Fibroblast of gingiva (primary cell): ENCODE measurements at places on chromosomes 4 and X.

DNA sequence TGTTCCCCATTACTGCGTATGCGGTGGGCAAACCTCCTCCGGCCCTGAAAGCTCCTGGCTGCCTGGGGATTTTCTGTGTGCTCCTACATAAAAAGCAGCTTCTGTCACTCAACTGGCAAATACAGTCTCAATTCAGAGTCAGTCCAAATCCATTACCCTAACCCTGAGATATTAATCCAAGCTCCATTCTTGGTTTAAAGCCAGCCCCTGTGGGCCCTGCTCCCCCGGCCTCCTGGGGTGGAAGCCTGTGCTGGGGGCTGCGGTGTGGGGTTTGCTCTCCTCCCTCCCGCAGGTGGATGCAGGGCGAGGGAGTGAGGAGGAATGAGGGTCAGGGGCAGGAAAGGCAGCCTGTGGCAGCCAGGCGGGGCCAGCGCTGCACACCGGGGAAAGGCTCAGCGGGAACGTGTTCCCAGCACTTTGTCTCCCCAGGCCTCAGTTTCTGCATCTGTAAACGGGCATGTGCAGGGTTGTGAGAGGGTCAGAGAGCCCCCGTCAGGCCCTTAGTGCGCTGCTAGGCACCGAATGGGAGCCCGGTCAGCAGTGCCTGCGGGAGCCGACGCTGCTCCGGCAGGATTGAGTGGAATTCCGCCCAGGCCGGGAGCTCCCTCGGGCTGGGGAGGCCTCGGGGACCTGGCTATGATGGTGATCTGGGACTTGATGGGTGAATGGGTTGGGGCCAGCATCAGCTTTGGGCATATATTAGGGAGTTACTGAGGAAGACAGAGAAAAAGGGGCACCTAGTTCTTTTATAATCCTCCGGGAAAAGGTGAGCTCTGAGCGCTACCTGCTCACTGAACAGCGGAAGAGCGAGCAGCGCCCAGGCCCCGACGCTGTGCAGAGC lies 6.3 kb upstream of the RGS12 start:
- no peak for DNase-seq

- no peak for DNase-seq
Observed at GRCh38 chr4:109389369-109390114, 44.1 kb upstream of the SEC24B start.

- no peak for DNase-seq
Observed at GRCh38 chr4:56698329-56698728, 17.2 kb upstream of the HOPX start.

DNA sequence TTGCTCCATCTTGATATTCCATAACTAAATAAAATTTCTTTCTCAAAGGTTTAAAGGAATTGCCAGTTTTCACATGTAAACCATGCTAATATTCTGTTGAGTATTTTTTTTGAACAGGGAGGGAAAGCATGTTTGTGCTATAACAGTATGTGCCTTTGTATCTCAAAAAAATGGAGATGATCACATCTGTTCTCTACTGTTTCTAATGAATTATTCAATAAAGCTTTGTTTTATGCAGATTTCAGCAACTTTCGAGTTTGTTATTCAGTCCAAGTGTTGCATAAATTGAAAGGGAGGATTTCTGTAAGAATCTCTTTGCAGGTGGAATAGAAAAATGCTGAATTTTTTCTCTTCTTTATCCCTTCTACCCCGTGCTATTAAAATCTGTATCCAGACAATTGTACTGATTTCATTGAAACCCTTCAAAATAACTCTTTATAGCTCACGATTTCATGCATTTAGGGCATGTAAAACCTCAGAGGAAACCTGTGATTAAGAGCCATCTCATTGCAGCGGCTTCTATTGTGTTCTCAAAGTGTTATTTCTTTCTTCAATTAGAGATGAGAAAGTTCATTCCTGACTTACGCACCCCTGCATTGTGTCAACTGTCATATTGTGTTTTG lies 42.1 kb downstream of the NEIL3 start:
- no peak for DNase-seq

DNA sequence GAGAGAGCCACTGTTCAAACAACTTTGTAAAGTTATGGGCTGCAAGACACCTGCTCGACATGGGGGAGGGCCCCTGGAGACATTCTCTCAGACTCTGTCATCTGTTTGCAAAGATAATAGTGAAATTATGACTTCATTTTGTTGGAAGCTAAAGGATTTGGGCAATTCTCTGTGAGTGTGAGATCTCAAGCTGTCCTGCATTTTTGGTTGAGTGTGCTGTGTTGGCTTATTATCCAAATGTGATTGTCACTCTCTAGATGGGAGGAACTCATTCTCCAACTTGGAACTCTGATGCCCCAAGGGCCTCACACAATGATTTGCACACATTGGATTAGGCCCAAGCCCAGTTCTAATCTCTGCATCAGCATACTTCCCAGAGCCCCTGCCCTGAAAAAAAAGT lies 63.7 kb downstream of the STK32B start:
- DNase-seq: no peak

DNA sequence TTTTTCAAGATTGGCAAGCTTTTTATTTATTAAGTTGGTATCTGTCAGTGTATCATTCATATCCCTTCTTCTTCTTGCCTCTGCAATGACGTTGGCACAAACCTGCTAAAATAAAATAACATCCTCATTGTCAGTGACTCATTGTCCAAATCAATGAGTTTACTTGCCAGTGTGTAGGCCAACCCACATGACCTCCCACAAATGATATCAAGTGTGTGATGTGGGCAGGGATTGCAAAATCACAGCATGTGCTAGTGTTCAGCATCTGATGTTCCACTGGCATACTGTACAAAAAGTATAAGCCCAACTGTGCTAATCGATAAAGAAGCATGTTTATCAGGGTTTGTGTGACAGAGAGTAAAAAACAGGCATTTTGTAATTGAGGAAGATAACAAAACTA lies 25.5 kb downstream of the GPAT3 start:
- DNase-seq: peak; percentile 75

GRCh38 chr4:173091958-173092357 lies 76.7 kb upstream of the GALNT7 start:
- DNase-seq: no peak

GRCh38 chr4:144732584-144733428 lies 86.8 kb downstream of the HHIP start:
- DNase-seq: peak; percentile 48

GRCh38 chrX:111649638-111650037 lies 31.3 kb upstream of the ALG13 start:
- DNase-seq: no peak

- DNase-seq: no peak
Observed at GRCh38 chrX:148609515-148610327, 109.3 kb downstream of the AFF2 start.

GRCh38 chr4:128711361-128711760 lies 98.1 kb upstream of the JADE1 start:
- no peak for DNase-seq

GRCh38 chrX:22950269-22951266 lies 49.2 kb upstream of the DDX53 start:
- peak; percentile 79 for DNase-seq

DNA sequence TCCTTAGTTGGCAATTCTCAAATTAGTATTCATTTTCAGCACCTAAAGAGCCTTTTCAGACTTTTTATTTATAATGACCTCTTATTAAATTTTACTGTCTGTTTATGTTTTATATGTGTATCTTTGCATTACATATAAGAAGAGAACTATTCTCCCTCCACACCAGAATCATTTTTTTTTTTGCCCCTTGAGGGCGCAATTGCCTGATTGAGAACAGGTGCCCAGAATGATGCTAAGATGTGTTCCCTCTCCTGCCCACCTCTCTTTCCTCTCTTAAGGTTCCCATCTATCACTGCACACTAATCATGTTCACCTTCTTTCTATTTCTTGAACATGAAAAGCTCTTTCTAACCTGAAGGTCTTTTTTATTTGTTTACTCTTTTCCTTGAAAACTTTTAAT lies 44.2 kb upstream of the ADAM29 start:
- no peak for DNase-seq

GRCh38 chrX:154980330-154981115 lies 42.0 kb downstream of the F8 start:
- DNase-seq: peak; percentile 48

DNA sequence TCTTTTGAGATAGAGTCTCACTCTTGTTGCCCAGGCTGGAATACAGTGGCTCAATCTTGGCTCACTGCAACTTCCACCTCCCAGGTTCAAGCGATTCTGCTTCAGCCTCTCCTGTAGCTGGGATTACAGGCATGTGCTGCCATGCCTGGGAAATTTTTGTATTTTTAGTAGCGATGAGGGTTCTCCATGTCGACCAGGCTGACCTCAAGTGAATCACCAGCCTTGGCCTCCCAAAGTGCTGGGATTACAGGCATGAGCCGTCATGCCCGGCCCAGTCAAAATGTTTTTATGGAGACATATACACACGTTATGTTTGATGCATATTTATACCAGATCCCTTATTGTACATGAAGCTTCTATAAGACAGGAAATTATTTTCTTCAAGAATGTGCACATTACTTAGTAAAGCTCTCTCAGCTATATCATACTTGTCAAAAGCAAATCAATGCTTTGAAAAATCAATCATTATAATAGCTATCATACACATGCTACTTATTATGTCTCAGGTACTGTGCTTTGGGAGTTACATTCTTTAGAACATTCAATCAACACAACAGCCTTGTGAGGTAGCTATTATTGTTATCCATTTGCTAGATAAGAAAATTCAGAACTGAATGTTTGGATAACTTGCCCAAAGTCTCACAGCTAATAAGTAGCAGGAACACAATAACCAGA lies 269.2 kb downstream of the FSTL5 start:
- no peak for DNase-seq

DNA sequence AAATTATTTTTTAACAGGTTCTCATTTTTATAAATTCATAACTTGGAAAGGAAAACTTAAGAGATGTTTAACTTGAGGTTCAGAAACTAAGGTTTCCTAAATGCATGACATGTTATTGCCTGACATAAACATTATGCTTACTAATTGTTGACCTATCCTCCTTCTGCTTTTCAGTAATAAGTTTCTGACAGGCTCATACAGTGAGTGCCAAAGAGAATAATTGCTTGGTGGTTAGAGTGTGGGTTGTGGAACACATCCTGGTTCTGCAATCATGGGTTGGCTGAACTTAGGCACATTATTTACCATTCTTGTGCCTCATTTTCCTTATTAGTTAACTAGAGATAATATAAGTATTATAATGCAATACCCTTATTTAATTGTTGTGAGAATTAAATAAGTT lies 56.5 kb downstream of the BMPR1B start:
- no peak for DNase-seq

DNA sequence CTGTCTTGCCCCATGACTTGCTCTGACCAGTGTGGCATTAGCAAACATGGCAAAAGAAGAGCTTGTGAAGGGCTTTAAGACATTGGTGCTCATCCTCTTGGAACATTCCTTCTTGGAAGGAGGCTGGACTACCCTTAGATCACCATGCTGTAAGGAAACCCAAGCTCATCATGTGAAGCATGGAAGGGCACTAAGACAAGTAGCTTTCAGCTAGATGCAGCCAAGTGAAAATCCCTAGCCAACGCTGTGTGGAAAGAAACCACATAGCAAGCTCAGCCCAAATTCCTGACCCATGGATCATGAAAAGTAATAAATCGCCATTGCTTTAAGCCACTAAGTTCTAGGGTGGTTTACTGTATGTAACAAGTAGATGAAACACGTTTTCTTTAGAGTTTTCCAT lies 12.4 kb upstream of the PACRGL start:
- DNase-seq: peak; percentile 72

- no peak for DNase-seq
Observed at GRCh38 chrX:112440277-112440676, 239.5 kb downstream of the LHFPL1 start.

DNA sequence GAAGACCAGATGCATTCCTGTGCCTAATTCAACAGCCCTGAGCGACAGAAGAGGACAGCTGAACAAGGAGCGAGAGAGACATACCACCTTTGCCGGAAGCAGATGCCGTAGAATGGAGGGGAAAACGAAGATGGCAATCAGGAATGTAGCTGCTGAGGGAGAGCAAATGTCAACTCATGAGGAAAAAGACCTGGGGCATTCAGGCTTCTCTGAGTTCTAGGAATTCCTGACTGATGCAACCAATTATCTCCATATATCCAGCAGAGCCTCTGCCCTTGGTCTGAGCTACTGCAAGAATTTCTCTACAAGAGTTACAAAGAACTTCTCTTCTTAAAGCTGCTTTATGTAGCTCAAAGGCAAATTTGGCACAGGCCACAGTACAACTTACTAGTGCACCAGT lies 40.5 kb upstream of the INPP4B start:
- DNase-seq: no peak

GRCh38 chr4:56052966-56053365 lies 104.2 kb downstream of the CEP135 start:
- no peak for DNase-seq

GRCh38 chr4:106051514-106051913 lies 156.2 kb downstream of the NPNT start:
- DNase-seq: no peak

DNA sequence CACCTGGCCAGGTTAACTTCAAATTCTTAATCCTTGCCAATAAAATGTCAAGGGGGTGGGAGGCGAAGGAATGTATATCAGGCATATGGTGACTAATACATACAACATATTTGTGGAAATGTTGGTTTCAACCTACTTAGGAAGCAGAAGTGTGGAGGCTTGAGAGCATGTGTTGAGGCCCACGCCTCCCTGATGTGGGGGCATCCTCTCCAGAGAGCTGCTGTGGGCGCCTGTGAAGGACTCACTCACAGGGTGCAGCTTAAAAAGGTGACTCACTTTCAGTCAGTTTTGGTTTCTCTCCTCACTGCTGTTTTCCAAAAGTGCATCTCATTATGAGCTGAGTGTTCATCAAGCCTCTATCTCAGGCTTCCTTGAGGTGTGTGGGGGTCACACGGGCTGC lies 27.5 kb downstream of the LNX1 start:
- DNase-seq: no peak

GRCh38 chr4:74133786-74134499 lies 24.0 kb upstream of the MTHFD2L start:
- peak; percentile 98 for DNase-seq

DNA sequence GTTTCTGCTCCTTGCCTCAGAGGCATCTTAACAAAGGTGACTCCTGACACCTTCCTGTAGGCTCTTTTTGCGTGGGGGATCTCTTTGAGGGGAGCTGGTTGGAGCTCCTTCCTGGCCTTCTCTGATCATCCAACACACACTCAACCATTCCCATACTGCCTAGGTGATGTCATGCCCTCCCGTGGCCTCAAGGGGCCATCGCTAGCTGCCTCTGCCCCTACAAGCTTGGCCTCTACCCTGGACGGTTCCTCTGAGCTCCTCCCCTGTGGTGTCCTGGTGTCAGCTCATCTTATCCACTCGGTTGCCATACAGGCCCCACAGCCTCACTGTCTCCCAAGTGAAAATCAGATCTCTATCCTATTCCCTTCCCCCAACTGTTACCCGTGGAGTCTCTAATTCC lies 13.7 kb upstream of the ZNF185 start:
- DNase-seq: no peak

GRCh38 chr4:26196567-26196966 lies 124.2 kb upstream of the RBPJ start:
- no peak for DNase-seq

GRCh38 chr4:76830964-76831703 lies 66.8 kb downstream of the SOWAHB start:
- peak; percentile 78 for DNase-seq

DNA sequence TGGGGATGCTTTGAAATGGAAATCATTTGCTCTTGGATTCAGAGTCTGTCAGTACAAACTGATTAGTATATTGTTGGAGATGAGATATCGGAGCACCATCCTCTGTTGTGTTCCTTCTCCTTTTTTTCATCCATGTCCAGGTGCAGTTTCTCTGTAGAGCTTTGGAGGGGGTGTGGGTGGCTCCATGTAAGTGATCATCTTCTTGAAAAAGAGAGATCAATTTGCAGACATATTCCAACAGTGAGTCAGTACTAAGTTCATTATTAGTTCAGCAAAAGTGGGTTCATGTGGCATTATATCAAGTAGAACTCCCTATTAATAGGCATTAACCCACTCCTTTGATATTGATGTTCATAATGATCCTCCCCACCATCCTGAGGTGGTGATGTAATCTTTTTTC lies 18.9 kb downstream of the FRAS1 start:
- DNase-seq: no peak
